ENCODE measurements at places on chromosomes 16 and 17. TPM values are rescaled to one million over a fixed set of nuclear protein-coding genes. Genes with fewer than 3 reads are reported as not detected.

The FAM171A2 gene
- 4.2 TPM for total RNA-seq

The GNGT2 gene
- 0.72 TPM for total RNA-seq

The SYNRG gene
- total RNA-seq, result 15.9 TPM

The FOXF1 gene
- 0.03 TPM for total RNA-seq

The CDH5 gene
- total RNA-seq, result 0.22 TPM

The ARHGAP23 gene
- total RNA-seq, result 56.9 TPM

The MT1A gene
- total RNA-seq, result 30.3 TPM

The SPIRE2 gene
- 7.4 TPM for total RNA-seq

The ABCC1 gene
- total RNA-seq, result 92.8 TPM

The DGKE gene
- total RNA-seq, result 3.8 TPM

The GNG13 gene
- not detected for total RNA-seq

The GDPD1 gene
- total RNA-seq, result 0.97 TPM

The NPTX1 gene
- 112 TPM for total RNA-seq

The FN3KRP gene
- total RNA-seq, result 72.2 TPM

The PNMT gene
- total RNA-seq, result 0.53 TPM

The GP1BA gene
- not detected for total RNA-seq

The ASGR2 gene
- total RNA-seq, result not detected

The KRTAP9-1 gene
- total RNA-seq, result not detected

The PEMT gene
- total RNA-seq, result 62.2 TPM

The CDRT15L2 gene
- not detected for total RNA-seq

The SDR42E1 gene
- 1.6 TPM for total RNA-seq

The TEKT1 gene
- 0.16 TPM for total RNA-seq

The ADGRG3 gene
- total RNA-seq, result 0.71 TPM

The NTN3 gene
- not detected for total RNA-seq

The KRT32 gene
- total RNA-seq, result not detected

The VWA3A gene
- 0.04 TPM for total RNA-seq

The HOXB1 gene
- total RNA-seq, result not detected

The SLC6A2 gene
- 0.07 TPM for total RNA-seq

The LGALS9 gene
- 1.2 TPM for total RNA-seq

The SMPD3 gene
- 0.18 TPM for total RNA-seq

The ABCA8 gene
- total RNA-seq, result 0.61 TPM

The VEZF1 gene
- 59.2 TPM for total RNA-seq

The TPPP3 gene
- total RNA-seq, result 13.1 TPM

The HBQ1 gene
- 6.1 TPM for total RNA-seq

The KDM6B gene
- 21.0 TPM for total RNA-seq

The CCDC200 gene
- total RNA-seq, result 0.14 TPM

The WSCD1 gene
- 3.6 TPM for total RNA-seq

The INCA1 gene
- 1.2 TPM for total RNA-seq

The RND2 gene
- 0.11 TPM for total RNA-seq

The MYADML2 gene
- total RNA-seq, result not detected

The ADAP2 gene
- total RNA-seq, result 2.8 TPM

The STH gene
- not detected for total RNA-seq

The CA5A gene
- total RNA-seq, result not detected

The NPIPB2 gene
- total RNA-seq, result 1.5 TPM

The ABCC11 gene
- 0.21 TPM for total RNA-seq

The CES5A gene
- total RNA-seq, result not detected

The TP53TG3C gene
- total RNA-seq, result 0.50 TPM

The CBX4 gene
- total RNA-seq, result 27.3 TPM

The LRRC46 gene
- 4.8 TPM for total RNA-seq

The NPW gene
- 1.0 TPM for total RNA-seq

The CHTF18 gene
- 27.2 TPM for total RNA-seq

The PLD6 gene
- 6.9 TPM for total RNA-seq

The SGCA gene
- total RNA-seq, result 0.54 TPM

The TMEM92 gene
- 14.9 TPM for total RNA-seq

The NUDT21 gene
- 134 TPM for total RNA-seq

The CDRT4 gene
- 1.6 TPM for total RNA-seq

Measured in A549 treated with dexamethasone at 1 μM for 4 hours (cell line).